ENCODE measurements at places on chromosomes 6 and 20.

- no peak for DNase-seq
Measured at GRCh38 chr20:60424267-60424902, 466.2 kb downstream of the CDH26 start.

GRCh38 chr20:50762435-50763220 is 31.2 kb downstream of the PARD6B start:
- no peak for DNase-seq

DNA sequence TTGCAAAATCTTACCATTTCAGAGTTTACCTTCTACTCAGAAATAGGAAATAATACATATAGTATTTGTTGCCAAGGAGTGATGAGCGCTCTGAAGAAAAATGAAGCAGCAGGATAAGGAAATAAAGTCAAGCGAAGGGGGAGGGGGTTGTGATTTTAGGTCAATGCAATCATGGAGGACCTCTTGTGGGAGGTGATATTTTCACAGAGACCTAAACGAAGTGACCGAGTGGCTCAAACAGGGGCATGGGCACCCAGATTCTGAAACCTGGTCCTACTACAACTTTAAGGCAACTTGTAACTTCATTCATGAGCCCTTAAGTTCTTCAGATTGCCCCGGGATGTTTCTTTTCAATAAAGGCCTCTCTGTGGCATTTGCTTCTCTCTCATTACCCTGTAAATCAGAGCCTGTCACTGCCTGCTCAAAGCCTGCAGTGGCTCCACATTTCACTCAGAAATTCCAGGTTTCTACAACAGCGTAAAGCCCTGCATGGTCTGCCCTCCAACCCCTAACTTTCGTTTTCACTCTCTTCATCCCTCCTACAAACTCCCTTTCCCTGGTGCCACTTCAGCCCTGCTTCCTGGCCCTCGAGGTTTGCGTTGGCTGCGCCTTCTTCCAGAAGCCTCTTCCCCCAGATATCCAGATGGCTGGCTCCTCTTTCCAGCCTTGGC is 162.7 kb downstream of the TBC1D7 start:
- no peak for DNase-seq

GRCh38 chr6:45607798-45608197 is 230.1 kb upstream of the SUPT3H start:
- DNase-seq = no peak

DNA sequence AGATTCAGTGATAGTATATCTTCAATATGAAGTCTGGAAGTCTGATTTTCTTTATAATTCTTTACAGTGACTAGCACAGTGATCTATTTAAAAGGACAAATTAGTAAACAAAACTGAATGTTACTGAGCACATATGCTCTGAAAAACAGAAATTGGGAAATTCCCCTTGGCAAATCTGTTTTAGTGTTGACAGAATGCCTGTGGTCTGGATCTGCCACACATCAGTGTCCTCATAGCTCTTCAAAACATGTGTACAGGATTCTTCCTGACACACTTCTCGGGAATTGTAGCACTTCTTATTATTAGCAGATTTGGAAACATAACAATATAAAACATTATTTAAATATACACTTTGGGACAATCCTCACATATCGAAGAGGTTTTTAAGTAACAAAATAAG is 354.3 kb downstream of the COL12A1 start:
- no peak for DNase-seq

GRCh38 chr6:37838219-37838921 is 18.8 kb downstream of the ZFAND3 start:
- DNase-seq = no peak

DNA sequence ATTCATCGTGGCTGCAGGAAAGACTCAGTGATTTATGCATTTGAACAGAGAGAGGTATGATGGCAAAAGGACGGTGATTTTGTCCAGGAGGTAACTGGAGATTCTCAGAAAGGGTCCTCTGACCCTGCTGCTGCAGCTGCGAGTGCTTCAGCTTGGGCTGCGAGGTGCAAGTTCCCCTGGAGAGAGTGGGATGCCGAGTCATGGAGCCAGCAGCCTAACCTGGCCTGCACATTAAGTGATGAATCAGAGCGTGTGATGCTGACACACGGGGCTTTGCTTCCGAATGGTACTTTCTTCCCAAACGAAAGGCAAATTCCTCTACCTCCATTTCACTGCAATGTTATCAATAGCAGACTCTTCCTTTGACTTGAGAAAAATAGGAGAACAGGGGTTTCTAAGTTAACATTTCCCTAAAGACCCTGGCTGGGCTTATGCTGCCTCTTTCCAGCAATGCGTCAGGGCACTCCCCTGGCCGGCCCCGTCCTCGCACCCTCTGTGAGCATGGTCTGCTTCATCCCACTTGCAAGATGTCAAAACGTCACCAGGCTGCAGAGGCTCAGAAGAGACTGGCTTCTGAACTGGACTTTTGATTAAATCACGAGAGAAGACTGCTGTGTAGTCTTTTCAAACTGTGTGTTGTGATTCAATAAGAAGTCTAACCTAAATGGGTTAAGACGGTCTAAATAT is 628.0 kb upstream of the AGPAT4 start:
- no peak for DNase-seq

GRCh38 chr6:29994826-29995225 is 52.5 kb downstream of the HLA-A start:
- no peak for DNase-seq

GRCh38 chr6:77626426-77626825 is 26.4 kb upstream of the MEI4 start:
- no peak for DNase-seq

DNA sequence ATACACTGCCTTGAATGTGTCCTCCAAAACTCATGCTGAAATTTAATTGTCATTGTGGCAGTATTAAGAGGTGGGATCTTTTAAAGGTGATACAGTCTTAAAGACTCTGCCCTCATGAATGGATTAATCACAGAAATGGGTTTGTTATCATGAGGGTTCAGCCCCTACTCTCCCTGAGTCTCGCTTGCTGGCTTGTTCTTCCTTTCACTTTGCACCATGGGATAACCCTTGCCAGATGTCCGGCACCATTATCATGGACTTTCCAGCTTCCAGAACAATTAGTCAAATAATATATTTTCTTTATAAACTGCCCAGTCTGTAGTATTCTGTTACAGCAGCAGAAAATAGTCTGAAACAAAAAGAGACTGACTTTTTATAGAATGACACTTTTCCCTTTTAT is 67.9 kb upstream of the TENT5A start:
- DNase-seq = no peak

- DNase-seq = no peak
Measured at GRCh38 chr6:45812922-45813321, 202.7 kb downstream of the CLIC5 start.

DNA sequence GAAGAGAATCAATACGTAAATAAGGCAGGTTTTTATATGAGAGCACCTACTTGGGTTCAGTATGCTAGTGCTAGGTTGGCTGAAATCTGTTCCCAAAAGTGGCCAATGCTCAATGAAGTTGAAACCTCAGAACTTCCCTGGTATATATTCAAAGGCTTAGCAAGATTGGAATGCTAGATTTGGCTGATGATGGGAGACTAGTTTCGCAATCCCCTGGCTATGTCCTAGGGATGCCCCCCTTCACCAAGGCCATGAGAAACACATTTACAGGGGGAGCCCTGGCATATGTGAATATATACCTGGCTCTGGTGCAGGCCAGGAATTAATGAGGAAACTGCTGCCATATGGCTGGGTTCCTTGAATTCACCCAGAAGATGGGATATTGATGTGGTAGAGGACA is 142.4 kb upstream of the C6orf118 start:
- no peak for DNase-seq

DNA sequence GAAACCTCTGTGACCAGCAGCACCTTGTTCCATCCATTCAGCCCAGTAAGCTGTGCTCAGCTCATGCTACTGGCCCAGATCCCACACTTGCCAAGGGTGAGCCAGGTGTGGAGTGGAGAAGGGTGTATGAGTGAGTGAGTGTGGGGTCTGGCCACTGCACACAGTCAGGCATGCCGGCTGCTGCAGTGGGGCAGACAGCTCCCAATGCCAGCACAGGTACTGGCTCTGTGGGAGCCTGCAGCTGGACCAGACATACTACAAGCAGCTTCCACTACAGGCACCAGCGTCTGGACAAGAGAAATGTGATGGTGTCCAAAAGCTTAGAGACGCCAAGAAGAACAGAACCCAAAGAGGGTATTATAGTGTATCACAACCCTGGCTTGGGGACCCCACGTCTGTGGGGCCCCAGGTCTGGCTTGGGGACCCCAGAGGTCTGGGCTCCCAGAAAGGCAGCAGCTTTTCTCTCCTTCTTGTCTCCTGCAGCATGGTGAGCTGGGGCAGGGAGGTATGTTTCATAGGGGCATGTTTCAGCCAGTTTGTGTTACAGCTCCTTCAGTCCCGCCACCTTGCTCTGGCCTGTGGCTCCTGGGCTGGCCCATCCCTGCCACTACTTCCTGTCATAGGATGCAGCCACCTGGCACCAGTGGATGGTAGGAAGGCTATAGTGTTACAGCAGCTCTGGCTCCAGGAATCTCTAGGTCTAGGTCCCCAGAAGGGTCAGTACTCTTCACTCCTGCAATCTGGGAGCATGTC is 152.4 kb upstream of the HSF2 start:
- no peak for DNase-seq

DNA sequence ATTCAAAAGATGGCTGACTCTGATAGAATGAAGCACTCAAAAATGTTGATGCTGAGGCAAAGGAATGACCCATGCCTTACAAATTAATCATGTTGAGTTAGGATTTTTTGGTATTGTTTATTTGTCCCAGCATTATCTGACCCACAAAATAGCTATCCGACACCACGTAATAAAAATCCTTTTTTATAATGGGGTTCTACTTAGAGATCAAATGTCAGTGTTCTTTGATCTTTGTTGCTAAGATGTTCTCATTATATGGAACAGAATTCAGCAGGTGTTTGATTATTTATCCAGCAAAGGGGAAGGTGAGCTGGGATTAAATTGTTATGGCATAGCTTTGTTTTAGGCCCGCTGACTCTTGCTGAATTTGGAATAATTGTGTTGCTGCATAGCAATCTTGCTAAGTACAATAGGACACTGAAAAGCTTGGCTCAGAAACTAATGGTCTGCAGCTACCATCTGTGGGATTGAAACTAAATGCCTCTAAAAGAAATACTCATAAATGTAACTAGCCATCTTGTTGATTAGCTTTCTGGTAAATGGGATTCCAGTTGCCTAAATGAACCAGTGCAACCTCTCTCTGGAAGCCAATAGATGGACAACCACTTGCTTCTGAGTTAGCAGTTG is 180.2 kb upstream of the HDAC2 start:
- no peak for DNase-seq

DNA sequence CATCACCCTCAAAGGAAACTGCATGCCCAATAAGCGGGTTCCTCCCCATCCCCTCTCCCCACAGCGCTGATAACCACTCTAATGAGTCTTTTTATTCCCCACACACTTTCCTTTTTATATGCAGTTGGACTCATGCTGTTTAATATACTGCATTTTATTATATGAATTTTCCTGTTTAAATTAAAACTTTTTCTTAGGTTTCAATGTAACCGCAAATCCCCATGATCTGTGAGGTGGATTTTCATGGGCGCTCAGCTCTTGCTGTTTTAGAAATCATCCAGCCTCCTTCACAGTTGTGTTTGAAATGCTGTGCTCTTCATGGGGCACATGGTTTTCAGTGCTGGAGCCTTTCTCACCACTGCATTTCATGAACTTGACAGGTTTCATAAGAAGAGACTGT is 165.1 kb upstream of the LAMP5 start:
- DNase-seq = no peak

GRCh38 chr6:2753110-2753489 is 2.4 kb upstream of the MYLK4 start:
- no peak for DNase-seq

GRCh38 chr6:3199382-3199781 is 28.1 kb downstream of the TUBB2B start:
- no peak for DNase-seq

GRCh38 chr20:7627734-7628663 is 312.3 kb downstream of the HAO1 start:
- DNase-seq = no peak

DNA sequence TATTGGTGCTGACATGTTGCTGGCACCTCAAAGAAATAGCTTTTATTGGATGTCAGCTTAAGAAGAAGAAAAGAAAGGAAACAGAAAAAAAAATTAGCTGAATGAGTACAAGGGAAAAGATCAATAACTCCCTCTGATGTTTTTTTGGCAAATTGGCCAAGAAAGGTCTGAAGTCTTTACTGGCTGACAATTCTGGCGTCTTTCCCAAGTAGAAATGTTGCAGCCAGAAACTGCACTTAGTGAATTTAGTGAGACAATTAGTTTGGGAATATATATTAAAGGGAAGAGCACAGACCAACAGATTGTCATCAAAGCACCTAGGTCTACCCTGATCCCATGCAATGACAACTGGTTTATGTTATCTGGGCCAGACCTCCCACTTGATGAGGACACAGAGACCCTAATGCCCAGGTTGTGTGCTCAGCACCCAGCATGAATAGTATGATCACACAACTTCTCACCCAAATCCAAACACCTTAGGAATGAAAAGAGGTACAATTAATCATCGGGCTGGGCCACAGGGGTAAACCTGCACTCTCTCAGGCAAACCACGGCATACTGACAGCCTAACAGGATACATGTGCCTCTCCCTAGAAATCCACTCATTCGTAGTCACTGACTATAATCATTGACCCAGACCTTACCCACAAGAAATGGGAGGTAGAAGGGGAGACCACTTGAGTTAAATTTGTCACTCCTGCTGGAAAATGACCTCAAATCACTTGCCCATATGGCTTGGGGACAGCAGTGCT is 612.3 kb upstream of the ARID1B start:
- DNase-seq = no peak

GRCh38 chr20:3350422-3350821 is 57.0 kb downstream of the DNAAF9 start:
- no peak for DNase-seq

DNA sequence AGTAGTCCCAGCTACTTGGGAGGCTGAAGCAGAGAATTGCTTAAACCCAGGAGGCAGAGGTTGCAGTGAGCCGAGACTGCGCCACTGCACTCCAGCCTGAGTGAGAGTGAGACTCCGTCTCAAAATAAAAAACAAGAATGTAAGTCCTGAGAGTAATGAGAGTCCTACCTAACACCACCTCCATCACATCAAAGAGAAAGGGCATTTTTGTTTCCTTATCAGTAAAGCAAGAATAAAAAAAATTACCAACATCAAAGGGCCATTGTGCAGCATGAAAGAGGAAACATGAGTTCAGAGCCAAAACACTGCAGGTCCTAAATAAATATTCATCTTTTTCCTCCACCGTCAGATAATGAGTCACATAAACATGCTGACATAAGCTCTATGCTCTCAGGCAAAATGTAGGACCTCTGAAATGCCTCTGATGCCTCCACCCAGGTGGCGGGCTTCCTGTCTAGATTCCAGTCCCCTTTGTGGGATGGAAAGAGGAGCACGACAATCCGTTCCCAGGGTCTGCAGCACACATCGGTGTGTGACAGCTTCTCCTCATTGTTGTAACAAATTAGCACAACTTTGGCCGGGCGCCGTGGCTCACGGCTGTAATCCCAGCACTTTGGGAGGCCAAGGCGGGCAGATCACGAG is 7.2 kb downstream of the ATP9A start:
- DNase-seq = no peak

All from CD4-positive, alpha-beta T cell treated with Interleukin-17A for 4 hours (primary cell).